ENCODE measurements at places on chromosomes 7 and 10. TPM values are rescaled to one million over a fixed set of nuclear protein-coding genes. Genes with fewer than 3 reads are reported as not detected.

- no peak for DNase-seq
Observed at GRCh38 chr7:29044554-29044953, 86.4 kb upstream of the TRIL start.

GRCh38 chr10:5895804-5896203 is 5.8 kb downstream of the FBH1 start:
- no peak for DNase-seq

DNA sequence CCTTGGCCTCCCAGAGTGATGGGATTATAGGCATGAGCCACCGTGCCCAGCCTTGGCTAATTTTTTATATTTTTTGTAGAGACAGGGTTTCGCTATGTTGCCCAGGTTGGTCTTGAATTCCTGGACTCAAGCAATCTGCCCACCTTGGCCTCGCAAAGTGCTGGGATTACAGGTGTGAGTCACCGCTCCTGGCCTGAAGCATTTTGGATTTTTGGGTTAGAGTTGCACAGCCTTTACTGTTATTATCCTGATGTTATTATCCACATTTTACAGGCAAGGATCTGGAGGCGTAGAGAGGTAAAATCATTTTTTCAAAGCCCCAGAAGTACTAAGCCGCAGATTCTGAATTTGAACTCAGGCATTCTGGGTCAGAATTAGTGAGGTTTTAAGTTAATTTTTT is 75.4 kb downstream of the TCF7L2 start:
- DNase-seq = no peak

GRCh38 chr7:149799397-149800168 is 26.2 kb upstream of the ZNF467 start:
- DNase-seq = no peak

- no peak for DNase-seq
Observed at GRCh38 chr7:40315277-40315676, 180.5 kb downstream of the SUGCT start.

DNA sequence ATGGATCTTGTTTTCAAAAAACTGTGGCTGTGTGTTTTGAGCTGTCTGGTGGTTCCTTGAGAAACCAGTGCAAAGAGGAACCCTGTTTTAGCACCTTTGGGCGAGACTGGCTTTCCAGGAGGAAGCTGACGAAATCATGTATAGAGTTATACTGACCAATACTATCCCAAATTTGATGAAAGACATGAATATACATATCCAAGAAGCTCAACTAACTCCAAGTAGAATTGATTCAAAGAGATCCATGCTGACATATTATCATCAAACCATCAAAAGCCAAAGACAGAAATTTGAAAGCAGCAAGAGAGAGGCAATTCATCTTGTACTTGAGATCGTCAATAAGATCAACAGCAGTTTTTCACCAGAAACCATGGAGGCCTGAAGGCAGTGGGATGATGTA is 610.7 kb downstream of the DNAJB6 start:
- no peak for DNase-seq

DNA sequence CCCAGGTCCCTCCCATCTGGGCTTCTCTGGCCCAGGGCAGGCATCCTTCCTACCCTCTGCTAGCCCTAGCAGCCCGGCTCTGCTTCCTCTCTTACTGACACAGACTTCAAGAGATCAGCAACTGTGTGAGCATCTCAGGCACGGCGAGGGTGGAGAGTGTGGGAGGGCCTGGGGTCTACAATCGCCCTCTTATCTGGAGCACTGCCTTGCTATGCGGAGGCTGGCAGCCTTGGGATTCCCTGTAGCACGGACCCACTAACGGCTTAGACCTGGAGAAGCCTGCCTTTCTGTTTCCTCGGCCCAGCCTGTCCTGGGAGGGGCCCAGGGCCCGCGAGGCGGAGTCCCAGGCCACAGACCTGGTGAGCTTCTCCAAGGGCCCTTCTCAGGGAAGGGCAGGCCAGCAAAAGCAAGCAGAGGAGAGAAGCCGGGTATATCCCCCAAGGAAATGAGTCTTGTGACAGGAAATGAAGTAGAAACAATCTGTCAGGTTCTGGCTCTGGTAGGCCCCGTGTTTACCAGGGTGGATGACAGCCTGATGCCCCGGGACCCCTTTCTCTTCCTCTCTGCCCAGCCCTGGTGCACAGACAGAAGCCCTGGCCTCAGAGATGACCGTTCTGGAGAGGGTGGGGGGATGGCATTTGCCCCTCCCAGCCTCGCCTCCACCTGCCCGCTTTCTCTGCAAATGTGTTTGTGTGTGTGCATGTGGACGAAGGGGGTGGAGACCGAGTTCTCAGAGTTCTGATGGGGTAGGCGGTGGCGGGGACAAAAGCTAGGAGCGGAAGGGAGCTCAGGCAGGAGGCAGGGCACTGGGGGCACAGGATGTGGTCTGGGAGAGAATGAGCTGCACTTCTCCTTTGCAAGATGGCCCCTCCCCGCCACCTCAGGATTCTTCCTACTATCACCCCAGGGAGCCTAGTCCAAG is 2.5 kb downstream of the LRCH4 start:
- DNase-seq = no peak

The GPR15LG gene
- polyA plus RNA-seq = not detected

The TMEM120A gene
- 40.1 TPM for polyA plus RNA-seq

The PIP gene
- polyA plus RNA-seq = not detected

The UNC5B gene
- 22.5 TPM for polyA plus RNA-seq

The LRRN3 gene
- 58.2 TPM for polyA plus RNA-seq

All from left lung (tissue), 14 donors.